CD4-positive, alpha-beta T cell treated with Interleukin-1 beta for 1 hour (primary cell): ENCODE measurements at places on chromosomes 12 and 14.

GRCh38 chr14:20631880-20632389, 9.6 kb downstream of the OR6S1 start:
- DNase-seq: no peak

- no peak for DNase-seq
These were observed at the start of gene AVPR1A for GRCh38 chr12:63150713-63151622. AVPR1A (minus strand) TSS chr12:63151201; CDS start chr12:63150836, 365 bp downstream.

GRCh38 chr12:102955926-102956737, 1.3 kb upstream of the ASCL1 start:
- DNase-seq: no peak

DNA sequence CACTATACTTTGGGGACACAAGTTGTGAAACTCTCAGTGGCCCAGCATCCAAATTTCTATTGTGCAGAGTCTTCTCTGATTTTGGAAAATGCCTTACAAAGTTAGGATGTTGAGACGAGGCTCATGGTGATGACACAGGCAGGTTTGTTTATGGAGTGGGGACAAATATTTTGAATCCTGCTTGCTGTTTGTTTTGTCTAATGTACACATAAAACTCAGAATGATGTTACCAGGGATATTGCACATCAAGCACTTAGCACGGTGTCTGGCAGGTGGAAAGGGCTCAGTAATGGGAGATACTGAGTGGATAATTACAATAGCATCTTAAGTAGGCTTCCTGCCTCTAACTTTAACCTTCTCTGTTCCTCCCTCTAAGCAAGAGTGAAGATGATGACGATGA, 628.9 kb upstream of the TBX3 start:
- DNase-seq: no peak

DNA sequence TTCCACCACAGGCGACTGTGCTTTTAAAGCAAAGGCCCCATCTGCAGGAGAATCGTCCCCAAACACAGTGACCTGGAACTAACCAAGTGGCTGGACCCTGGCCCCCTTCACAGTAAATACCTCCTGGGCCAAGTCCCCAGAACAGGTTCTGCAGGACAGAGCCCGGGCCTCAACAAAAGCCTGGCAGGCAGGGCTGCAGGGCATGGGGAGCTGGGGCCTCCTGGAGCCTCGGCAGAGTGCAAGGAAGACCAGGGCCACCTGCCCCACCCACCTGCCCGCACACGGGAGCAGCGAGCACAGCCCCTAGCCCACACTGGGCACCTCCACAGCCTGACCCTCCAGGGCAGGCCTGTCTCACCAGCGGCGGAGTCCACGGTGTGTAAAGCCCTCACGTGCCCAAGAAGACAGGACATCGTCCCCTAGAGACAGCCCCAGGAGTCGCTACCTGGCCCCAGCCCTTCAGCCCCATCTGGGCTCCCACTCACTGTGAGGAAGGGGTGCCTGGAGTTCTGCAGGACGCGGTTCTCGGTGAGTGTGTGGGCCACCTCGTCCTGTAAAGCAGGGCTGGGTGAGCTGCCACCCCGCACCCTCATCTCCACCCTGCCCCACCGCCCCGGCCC, 21.0 kb downstream of the AKT1 start:
- DNase-seq: no peak

DNA sequence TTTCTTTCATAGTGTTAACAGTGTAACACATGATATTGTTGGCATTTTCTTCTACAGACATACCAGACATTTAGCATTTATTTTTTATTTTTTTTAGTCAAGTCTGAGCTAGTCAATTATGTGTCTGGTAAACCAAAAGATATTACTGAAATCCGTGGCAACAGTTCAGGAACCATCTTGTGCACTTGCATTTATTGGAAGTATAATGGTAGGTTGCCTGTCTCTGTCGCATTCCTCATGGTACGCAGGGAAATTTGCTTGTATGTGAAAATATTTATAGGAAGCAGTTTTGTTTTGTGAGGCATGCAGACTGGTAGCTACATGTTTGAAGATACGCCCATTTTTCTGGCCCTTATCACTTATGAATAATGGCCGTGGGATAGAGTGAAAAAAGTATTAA, 186.1 kb upstream of the SLC38A2 start:
- no peak for DNase-seq
